ENCODE measurements at places on chromosomes 16 and 17. TPM values are rescaled to one million over a fixed set of nuclear protein-coding genes. Genes with fewer than 3 reads are reported as not detected.

The ABCA6 gene
- total RNA-seq = 0.75 TPM

The CCL3 gene
- 450 TPM for total RNA-seq

GRCh38 chr17:46180892-46181274, 12.3 kb downstream of the KANSL1 start:
- DNase-seq = no peak

The SLC16A11 gene
- 1.6 TPM for total RNA-seq

DNA sequence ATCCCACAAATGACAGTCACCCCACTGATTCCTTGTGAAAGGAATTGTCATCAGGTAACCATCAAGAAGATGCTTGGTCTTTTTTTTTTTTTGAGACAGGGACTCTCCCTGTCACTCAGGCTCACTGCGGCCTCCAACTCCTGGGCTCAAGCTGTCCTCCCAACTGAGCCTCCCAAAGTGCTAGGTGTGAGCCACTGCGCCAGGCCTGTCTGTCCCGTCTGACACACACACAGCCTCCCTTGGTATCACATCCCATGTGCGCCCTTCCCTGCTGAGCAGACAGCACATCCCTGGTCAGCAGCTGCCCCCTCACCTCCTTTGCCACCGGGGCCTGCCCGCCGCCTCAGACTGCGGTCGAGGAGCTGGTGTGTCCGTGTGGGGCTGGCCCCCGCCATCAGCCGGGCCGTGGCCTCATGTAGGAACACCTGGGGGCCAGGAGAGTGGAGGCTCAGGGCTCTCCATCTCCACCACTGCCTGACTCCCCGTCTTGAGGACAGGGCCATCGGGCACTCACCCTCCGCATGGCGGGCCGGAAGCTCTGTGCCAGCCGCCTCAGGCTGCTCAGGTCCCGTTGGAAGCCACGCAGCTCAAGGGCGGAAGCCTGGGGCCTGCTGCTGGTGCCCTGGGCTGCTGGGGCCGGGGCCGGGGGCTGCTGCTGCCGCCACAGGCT, 23.6 kb downstream of the SREBF1 start:
- DNase-seq = no peak

- peak; percentile 43 for DNase-seq
Measured at GRCh38 chr17:16922386-16923096, 49.4 kb downstream of the TNFRSF13B start.

The KCNG4 gene
- total RNA-seq = not detected

- DNase-seq = peak; percentile 79
Measured at GRCh38 chr16:77675464-77676324, 46.6 kb upstream of the NUDT7 start.

DNA sequence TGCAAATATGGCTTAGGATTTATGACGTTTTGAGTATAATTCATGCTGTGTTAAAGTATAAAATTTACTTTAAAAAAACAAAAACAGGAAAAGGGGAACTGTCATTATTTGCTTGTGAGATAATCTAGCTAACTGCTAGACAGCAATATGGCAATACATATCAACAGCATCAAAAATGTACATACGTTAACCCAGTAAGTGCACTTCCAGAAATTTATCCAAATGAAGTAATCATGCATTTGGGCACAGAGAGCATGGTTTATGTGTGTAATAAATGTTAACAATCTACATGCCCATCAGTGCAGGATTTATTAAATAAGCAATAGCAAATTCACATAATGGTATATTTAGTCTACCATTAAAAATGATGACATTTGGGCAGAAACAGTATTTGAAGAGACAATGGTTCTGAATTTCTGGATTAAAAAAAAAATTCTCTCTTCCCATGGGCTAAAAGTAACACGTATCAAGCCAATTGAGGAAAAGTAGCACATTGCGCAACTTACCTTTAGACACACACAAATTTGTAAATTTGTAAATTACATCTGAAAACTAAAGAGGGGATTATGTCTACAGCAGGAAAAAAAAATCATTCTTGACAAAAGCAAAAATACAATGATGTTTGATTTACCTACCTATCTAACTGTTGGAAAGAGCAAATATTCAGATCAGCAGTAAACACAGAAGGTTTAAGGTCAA, 80.2 kb downstream of the CACNG1 start:
- DNase-seq = no peak

DNA sequence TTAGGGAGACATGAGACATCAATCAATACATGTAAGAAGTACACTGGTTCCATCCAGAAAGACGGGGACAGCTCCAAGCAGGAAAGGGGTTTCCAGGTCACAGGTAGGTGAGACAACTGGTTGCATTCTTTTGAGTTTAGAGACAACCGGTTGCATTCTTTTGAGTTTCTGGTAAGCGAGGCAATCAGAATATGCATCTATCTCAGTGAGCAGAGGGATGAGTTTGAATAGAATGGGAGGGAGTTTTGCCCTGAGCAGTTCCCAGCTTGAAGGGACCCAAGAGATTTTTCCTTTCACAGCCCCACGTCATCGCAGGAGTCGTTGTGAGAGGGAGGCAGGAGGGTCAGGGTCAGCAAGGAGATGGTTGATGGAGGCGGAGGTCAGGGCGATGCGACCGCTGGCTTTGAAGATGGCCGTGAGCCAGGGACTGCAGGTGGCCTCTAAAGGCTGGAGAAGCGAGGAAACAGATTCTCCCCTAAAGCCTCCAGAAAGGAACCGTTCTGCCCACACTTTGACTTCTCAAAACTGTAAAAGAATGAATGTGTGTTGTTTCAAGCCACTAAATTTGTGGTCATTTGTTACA, 36.5 kb downstream of the IRF8 start:
- no peak for DNase-seq

The EPN3 gene
- total RNA-seq = not detected

The TAC4 gene
- total RNA-seq = not detected

The TSC2 gene
- 135 TPM for total RNA-seq

The LGALS9C gene
- 118 TPM for total RNA-seq

GRCh38 chr16:86509759-86510464, 415 bp upstream of the FOXF1 start:
- no peak for DNase-seq

DNA sequence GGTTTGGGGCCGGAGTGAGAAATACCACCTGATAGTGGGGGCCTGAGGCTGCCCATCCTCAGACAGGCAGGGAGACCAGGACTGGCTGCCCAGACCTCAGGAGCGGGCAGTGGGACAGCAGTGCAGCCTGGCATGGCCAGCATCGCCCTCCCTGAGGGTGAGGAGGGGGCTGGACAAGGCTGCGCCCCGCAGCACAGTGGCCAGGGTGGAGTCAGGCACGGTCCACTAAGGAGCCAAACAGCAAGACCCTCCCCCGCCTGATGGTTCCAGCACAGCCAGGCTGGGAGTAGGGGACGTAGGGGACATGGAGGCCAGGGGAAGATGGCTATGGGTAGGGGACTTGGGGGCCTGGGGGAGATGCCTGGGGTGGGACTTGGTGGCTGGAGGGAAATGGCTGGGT, 3.3 kb downstream of the ZNF598 start:
- no peak for DNase-seq

DNA sequence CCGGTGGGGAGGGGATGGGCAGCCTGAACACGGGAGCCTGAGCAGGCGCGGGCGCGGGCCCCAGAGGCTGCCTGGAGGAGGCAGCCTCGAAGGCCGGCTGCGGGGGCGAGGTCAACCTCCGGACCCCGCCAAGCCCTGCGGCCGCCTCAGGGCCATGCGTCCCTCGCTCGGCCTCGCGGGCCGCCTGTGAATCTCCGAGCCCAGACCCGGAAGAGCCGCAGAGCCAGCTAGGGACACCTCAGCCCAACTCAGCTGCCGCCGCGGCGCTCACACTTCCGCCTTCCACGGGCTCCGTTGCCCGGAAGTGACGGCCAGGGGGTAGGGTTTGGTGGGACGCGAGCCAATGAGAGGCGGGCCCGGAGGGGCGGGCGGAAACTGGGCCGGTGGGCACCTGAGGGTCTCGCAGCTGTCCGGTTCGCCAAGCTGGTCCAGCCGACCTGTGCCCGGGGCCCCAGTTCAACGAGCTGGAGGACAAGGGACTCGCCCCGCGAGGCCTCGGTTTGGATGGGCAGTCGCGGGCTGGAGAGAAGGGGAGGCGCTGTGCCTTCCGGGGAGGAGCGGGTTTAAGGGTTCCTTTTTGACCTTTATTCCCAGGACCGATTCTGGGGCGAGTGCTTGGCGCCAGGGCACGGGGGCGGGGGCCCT, at the start of gene SLC38A10:
Gene SLC38A10, minus strand, starts transcription at position 277 of the 645 bp plus-strand sequence. CDS start 386 bp downstream, outside the sequence.
- DNase-seq = peak; percentile 93

DNA sequence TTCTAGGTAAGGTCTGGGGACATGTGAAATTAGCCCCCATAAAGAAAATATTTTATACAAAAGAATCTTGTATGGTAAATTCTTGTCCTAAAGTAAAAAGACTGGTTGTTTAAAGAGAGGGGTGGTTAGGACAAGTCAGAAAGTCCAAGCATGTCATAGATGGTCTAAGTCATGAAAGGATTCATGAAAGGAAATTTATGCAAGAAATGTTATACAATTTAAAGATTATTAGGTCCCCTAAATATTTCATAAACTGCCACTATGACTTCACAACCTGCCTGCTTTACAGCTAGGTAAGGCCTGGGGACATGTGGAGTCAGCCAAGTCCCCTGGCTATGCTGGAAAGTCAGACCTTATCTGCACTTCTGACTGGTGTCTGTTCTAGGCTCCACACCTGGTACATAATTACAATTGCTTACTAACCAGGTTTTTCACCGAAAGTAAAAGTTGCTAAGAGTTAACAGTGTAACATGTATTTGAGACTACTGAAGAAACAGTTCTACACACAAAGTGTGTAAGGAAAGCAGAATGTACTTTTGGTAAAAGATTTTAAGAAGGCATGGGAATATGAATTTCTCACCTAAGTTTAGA, 17.0 kb downstream of the N4BP1 start:
- no peak for DNase-seq

DNA sequence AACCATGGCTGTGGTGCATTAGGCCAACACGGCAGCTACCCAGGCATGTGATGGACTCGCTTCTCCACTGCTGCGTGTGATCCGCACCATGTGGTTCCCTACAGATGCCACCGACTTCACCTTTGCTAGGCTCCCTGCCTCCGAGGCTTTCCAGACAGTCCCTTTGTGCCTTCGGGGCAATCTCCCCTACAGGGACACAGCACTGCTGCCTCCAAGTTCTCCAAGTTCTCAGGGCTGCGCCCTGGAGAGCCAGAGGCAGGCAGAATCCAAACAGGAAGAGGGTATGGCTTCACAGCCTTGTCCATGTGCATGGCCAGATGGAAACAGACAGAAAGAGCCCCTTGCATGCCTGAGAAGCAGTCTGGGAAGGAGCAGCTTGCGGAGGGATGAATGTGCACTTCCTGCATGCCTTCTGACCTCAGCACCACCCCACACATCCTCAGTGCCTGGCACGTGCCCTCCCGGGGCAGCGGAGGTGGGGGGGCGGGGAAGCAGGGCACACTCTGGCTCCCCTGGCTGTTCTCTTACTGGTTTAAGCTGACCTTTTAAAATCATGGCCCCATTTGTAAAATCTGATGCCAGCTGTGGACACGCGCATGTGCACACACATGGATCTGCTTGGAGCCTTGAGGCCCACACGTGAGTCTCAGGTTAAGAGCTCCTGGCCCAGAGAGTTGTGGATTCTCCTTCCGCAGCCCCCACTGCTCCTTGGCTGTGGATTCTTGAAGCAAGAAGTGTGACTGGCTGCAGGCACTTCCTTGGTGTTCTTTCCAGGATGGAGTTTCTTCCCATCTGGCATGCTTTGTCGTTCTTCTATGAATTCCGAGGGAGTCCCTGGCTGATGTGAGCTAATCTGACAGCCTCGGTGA, 55.3 kb upstream of the MTSS2 start:
- DNase-seq = no peak

The PLLP gene
- not detected for total RNA-seq

DNA sequence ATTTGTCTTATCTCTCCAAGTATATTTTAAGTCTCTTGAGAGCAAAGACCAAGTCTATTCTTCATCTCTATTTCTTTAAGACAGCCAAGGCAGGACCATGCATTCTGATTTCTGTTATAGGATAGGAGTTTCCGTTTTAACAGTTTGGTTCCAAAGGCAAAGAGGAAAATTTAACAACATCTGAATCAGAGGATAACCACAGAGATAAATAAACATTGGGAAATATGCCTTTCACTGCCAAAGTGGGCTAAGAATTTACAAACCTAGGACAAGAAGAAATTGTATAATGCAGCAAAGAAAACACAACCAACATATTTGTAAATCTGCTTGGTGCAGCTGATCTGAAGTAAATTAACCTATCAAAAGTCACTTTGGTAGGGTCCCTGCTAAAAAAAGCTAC, 37.7 kb downstream of the USP32 start:
- no peak for DNase-seq

- DNase-seq = no peak
Measured at GRCh38 chr17:77394540-77395295, 253.9 kb downstream of the SEC14L1 start.

DNA sequence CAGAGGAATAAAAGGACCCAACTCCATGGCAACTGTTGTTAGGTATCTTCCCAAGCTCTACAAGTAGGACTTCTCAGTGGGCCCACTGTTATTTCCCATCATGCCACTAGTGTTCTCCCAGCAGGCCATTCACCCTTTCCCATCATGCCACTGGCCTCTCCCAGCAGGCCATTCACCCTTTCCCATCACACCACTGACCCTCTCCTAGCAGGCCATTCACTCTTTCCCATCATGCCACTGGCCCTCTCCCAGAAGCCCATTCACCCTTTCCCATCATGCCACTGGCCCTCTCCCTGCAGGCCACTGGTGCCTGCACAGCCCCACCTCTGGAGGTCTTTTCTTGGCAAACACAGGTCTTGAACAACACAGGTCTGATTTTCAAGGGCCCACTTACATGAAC, 36.3 kb downstream of the IFT140 start:
- DNase-seq = no peak

GRCh38 chr17:43442711-43443110, 41.1 kb upstream of the DHX8 start:
- no peak for DNase-seq

DNA sequence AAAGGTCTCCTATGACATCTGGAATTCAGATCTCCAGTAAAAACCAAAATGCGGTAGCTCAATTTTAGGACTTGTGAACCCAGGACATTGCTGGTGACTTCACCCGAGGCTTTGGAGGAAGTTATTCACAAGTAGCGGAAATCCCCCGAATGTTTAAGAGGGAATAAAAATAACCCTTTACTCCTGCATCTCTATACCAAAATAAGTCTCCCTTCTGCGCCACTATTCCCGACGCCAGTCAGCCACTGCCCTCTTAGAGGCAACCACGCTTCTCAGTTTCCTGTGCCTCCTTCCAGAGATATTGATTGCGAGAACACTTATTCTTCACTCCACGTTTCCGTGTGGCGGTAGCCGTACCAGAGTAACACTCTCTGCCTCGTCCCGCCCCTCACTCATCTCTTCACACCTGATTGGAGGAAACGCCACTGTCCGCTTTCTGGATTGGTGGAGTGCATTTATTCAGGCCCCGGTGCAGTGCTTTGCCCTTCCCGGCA, 27.4 kb downstream of the EMP2 start:
- DNase-seq = peak; percentile 46

GRCh38 chr17:10210151-10210574, 11.8 kb upstream of the GAS7 start:
- DNase-seq = no peak

DNA sequence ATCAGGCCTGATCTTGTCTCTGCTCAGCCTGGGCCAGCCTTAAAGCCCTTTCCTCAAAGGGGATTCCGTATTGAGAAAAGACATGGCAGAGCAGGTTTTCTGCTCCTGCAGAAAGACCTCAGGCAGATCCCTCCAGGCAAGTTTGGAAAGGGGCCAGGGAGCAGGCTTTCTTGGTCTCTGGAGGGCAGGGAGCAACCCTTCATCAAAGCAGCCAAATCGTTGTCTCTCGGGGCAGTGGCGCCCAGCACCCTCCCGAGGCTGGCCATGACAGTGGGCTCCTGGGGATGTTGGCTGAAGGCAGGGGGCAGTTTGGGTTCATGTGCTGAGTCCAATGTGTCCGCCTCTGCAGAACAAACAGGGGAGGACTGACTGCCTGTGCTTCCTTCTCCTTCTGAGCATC, 168.4 kb upstream of the WSCD1 start:
- DNase-seq = no peak

- DNase-seq = peak; percentile 48
Measured at GRCh38 chr16:89303617-89304016, 86.1 kb downstream of the ZNF778 start.

The C17orf100 gene
- 0.82 TPM for total RNA-seq
